SW480 (cell line): ENCODE measurements at places on chromosomes 1 and 21.

DNA sequence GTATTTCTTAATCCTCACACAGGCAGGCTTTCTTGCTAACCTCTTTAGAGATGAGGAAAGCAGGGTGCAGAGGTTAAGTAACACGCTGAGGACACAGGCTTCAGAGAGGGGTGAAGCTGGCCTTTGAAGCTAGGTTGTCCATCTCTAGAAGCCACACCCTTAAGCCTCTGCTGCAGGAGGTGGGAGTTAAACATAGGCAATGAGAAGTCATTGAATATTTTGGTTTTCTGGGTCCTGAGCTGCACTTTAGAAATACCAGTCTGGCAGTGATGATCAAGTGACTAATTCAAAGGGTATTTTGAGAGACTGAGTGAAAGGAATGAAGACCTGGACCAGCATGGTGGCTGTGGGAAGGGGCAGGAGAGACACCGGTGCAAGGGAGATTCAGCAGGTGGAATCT is 9.9 kb downstream of the KCNJ15 start:
- no peak for DNase-seq

- DNase-seq, result no peak
Observed at GRCh38 chr21:29056005-29056404, 17.4 kb downstream of the CCT8 start.

DNA sequence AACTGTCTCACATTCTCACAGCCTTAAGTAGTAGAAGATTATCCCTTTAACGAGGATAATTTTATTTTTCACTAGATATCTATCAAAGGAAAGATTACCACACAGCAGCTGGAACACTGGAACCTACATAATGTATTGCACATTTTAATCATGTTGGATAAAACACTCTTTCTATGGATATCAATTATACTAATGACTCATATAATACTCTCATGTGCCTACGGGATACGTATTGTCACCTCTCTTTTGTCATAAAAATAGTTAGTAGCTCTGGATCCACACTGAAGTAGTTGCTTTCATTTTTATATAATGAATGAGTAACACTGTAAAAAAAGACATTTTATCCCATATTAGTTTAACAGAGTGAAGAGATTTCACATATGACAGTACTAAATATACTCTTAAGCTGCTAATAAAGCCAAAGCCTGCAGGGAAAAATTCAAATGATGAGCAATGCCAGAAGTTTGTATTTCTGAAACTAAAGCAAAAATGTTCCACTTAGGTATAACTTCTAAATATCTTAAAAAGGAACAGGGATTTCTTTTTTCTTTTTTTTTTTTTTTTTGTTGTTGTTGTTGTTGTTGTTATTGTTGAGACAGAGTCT is 408.7 kb upstream of the PKN2 start:
- no peak for DNase-seq

- DNase-seq, result no peak
Observed at GRCh38 chr1:115237507-115237906, 100.5 kb downstream of the NGF start.

DNA sequence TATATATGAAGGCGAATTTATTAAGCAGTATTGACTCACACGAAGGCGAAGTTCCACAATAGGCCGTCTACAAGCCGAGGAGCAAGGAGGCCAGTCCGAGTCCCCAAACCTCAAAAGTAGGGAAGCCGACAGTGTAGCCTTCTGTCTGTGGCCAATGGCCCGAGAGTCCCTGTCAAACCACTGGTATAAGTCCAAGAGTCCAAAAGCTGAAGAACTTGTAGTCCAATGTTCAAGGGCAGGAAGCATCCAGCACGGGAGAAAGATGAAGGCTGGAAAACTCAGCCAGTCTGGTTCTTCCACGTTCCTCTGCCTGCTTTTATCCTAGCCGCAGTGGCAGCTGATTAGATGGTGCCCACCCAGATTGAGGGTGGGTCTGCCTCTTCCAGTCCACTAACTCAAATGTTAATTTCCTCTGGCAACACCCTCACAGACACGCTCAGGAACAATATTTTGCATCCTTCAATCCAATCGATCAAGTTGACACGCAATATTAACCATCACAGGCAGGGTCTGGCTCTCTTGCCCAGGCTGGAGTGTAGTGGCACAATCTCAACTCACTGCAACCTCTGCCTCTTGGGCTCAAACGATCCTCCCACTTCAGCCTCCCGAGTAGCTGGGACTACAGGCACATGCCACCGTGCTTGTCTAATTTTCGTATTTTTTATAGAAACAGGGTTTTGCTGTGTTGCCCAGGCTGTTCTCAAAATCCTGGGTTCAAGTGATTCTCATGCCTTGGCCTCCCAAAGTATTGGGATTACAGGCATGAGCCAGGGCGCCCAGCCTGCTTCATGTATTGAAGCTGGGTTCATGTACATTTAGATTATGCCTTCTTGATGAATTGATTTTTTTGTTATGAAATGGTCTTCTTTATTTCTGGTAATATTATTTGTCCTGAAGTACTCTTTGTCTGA is 85.3 kb downstream of the DHRS3 start:
- no peak for DNase-seq
